ENCODE measurements at places on chromosomes 13 and 19.

GRCh38 chr13:50015750-50016149 lies 506 bp downstream of the KCNRG start:
- DNase-seq: no peak

GRCh38 chr19:51356159-51356801 lies 9.9 kb downstream of the ETFB start:
- no peak for DNase-seq

DNA sequence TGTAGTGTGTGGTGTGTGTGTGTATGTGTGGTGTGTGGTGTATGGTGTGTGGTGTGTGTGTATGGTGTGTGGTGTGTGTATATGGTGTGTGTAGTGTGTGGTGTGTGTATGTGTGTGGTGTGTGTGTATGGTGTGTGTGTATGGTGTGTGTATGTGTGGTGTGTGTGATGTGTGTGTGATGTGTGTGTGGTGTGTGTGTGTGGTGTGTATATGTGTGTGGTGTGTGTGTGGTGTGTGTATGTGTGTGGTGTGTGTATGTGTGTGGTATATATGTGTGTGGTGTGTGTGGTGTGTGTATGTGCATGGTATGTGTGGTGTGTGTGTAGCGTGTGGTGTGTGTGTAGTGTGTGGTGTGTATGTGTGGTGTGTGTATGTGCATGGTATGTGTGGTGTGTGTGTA lies 1.7 kb downstream of the ATP12A start:
- DNase-seq: no peak

DNA sequence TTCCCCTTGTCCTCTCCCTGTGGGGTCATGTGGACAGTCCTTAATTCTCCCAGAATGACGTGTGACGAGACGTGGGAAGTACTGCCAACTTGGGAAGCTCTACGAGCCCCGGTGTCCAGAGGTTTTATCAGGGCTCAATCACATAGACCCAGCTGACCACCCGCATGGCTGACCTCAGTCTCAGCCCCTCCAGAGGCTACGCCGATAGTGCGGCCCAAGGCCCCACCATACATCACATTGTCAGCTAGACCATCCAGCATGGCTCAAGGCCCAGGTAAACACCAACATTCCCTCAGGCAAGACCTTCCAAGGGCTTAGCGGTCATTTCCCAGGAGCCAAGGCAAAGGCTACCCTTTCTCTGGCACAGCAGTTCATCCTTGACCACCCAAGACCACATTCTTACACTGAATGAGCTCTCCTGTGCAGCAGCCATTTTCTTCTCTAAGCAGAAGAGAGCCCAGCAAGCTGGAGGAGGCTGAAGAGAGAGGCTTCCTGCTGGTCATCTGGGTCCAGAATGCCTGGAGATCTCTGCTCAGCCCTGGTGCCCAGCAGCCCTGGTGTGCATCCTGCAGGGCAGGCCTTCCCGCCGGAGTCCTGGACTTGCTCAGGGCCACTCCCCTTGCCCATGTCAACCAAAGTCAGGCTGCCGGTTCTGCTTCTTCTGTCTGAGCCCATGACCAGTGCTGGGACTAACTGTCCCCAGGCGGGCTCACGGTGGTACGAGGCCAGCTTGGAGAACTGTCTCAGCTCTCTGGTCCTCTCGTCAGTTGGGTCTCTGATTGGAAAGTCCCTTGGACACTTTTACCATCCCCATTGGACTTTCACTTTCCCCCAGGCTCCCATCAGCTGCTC lies 7.9 kb upstream of the F10 start:
- no peak for DNase-seq

DNA sequence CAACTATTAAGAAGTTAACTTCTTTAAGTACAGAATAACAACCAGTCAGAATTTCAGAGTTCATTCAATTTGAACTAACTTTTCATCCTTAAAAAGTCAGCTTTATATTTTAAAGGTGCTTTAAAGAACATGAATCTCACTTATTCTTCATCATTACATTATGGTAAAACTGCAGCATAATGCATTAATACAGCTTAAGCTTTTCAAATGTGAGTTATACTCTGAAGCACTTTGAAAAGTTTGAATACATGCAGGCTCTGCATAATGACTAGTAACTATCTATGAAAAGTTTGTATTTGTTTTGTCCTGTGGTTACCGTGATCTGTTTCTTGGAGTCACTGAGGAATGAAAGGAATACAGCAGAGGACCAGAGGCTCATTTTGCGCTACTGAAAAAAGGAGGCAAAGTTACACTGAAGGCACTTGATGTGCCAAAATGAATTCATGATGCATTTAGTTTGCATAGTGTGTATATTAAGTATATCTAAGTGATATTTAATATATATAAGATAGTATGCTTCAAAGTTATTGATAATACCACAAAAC lies 4.1 kb downstream of the PCDH17 start:
- DNase-seq: no peak

DNA sequence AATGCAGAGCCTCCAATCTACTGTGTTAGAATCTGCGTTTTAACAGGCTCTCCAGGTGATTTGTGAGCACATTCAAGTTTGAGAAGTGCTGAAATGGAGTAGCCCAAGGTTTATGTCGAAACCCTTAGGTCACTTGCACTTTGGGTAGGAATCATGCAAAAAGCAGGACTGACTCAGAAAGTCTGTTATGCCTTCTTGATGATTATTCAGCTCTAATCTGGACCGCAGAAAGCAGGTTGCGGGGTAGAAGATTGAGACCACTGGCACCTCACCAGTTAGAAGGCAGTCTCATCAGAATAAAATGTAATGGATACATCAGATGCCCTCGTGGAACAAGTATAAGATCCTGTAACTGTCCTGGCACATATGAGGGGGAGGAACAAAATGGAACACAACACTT lies 326.3 kb downstream of the DCLK1 start:
- no peak for DNase-seq

- DNase-seq: no peak
Observed at GRCh38 chr19:19278315-19278714, 5.2 kb upstream of the TM6SF2 start.

- no peak for DNase-seq
Observed at GRCh38 chr13:112328936-112329335, 47.2 kb upstream of the SPACA7 start.

- DNase-seq: peak; percentile 33
Observed at GRCh38 chr13:99355267-99356011, 48.2 kb upstream of the GPR183 start.

DNA sequence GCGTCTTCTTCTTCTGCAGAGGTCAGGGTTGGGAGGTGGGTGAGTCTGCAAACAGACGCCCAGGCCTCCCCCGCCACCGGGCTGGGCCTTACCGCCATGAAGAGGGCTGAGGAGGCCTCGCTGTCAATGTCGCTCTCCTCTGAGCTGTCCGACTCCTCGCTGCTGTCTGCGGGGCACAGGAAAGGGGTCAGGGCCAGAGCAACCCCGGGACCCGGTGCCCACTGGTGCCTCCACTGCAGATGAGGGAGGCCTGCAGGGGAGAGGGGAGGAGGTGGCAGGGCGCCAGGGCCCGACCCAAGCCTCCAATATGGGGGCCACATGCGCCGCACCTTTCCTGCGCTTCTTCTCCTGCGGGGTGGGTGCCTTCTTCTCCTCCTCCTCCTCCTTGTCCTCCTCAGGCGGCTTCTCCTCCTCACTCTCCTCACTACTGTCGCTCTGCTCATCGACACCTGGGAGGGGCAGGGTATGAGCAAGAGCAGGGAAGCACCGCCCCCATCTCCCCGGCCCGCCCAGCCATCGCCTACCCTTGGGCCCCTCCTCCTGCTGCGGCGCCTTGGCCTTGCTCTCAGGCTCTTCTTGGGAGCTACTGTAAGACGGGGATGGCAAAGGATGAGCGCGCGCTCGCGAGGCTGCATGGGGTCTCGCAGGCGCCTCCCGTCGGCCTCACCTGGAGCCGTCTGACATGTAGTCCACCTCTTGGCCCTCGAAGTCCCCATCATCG lies 5.5 kb upstream of the PSPN start:
- no peak for DNase-seq

GRCh38 chr19:16326401-16327168 lies 2.0 kb downstream of the KLF2 start:
- DNase-seq: no peak

- DNase-seq: no peak
Observed at GRCh38 chr19:54493967-54494585, 8.6 kb upstream of the LAIR2 start.

- no peak for DNase-seq
Observed at GRCh38 chr19:4654437-4655361, 15.4 kb downstream of the TNFAIP8L1 start.

DNA sequence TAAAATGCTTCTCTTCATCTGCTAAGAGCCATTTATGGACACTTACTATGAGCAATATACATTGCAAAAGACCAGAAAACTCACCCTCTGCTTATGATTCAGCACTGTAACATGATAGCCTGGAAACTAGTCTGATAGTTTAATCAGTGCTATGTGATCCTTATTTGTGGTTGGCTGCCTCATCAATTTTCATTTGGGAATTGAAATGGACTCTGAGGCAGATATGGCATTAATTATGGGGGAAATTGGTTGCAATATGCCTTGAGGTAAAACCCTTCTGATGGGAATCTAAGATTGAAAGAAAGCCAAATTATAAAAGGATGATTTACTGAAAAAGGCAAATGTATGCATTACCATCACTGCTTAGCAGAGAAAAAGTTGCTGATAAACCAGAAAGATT lies 33.5 kb downstream of the FAM216B start:
- no peak for DNase-seq

- no peak for DNase-seq
Observed at GRCh38 chr19:33811246-33811645, 14.6 kb downstream of the KCTD15 start.

DNA sequence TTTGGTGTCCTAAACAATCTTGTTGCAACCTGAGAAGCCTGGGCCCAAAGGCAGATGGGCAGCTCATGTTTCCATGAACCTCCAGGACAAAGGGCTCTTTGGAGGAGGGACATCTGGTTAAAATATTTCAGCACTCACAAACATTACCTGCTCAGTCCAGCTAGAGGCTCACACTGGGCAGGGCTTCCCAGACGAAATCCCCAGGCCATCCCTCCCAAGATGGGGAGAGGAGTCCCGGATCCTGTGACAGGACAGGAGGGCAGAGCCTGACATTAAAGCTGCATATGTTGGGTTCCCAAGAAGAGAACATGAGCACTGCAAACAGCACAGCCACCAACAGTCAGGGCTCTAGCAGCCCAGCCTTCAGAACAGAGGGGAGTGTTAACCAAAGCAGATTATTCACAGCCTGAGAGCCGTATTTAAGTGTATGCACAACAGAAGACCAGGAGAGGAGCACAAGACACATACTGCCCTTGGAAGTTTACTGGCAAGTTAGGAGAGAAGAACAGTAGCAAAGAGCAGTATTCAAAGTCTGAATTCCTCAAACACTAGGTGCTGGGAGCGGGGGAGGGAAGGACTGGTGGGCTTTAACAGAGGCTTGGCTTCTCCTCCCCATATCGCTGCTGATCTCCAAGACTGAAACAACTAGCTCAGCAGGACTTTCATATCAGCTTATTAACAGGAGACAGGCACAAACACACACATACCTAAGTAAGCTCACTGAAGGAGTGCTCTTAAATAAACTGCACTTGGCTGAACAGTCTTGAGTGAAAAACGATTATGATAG lies 12.3 kb downstream of the ATP7B start:
- no peak for DNase-seq

- no peak for DNase-seq
Observed at GRCh38 chr13:61760102-61760501, 344.5 kb upstream of the PCDH20 start.

DNA sequence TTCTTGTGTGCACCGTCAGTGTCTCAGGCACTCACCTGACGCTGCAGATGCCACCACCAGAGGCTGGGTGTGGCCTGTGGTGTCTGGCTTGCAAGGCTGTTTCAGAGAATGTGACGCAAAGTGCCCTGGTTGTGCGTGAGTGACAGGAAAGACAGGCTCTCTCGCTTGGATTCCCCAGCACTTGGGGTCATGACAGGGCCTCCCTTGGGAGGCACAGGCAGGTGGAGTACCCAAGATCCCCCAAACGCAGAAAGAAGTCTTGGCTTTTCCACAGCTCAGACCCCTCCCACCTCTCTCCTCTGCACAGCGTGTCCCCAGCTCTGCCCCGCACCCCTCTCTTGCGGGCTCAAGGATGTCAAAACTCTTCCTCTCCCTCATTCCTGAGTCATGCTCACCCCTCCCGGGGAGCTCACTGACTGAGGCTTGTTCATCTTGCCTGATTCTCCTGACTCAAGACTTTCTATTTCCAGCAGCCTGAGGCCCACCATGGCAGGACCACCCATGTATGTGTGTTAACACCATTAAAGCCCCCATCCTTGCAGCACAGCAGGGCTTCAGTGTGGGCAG lies 21.0 kb downstream of the DHX34 start:
- peak; percentile 75 for DNase-seq

DNA sequence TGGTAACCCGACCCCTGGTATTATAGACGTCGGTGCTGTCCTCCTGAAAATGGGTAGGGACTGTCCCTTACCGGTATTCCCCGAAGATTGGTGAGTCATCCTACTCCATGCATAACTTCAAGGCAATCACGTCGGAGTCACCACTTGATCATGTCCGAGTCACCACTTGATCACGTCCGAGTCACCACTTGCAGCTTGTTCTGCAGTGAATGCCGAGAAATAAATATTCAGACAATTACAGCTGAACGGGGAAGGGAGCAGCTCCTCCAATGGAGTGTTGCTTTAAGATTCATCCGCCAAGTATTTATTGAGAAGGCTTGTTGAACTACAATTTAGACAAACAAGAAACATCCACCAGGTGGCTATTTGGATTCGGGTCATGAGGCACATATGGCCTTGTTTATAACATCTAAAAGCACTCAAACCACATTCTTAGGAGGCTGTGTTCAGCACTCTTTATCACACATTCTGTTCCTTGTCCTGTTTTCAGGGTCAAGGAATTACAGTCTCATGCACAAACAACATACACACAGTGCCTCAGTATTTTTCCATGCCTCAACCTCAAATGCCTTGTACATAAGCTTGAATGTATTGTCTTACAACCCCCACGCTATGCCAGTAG lies 43.1 kb downstream of the ZNF726 start:
- no peak for DNase-seq

DNA sequence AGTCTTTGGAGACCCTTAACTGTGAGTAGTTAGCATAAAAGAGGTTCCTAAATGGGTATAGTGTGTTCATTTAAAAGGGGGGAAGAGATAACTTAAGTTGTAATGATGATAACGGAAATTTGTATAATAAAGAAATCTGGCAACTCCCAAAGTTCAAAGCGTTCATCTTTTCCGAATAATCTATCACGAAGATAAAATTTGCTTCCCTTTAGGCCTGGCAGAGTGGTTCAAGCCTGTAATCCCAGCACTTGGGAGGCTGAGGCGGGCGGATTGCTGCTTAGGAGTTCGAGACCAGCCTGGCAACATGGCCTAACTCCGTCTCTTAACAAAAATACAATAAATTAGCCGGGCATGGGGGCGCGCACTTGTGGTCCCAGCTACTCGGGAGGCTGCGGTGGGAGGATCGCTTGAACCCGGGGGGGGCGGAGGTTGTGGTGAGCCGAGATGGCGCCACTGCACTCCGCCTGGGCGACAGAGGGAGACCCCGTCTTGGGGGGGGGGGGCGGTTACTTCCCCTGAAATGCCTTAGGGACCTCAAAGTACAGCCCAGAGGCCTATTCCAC lies 934 bp downstream of the N4BP2L2 start:
- no peak for DNase-seq

GRCh38 chr19:12272980-12273901 lies 21.4 kb downstream of the ZNF44 start:
- no peak for DNase-seq
